Adrenal gland (tissue), 19 donors: ENCODE measurements at places on chromosomes 1 and 21.

- H3K27ac ChIP-seq = no peak overlapping the region
- H3K4me1 ChIP-seq = peaks cover 7% of the 10 kb centered on the region
- no peaks in the 10 kb centered on the region for H3K27me3 ChIP-seq
Measured at GRCh38 chr1:212415107-212415841, 588 bp upstream of the PACC1 start.

DNA sequence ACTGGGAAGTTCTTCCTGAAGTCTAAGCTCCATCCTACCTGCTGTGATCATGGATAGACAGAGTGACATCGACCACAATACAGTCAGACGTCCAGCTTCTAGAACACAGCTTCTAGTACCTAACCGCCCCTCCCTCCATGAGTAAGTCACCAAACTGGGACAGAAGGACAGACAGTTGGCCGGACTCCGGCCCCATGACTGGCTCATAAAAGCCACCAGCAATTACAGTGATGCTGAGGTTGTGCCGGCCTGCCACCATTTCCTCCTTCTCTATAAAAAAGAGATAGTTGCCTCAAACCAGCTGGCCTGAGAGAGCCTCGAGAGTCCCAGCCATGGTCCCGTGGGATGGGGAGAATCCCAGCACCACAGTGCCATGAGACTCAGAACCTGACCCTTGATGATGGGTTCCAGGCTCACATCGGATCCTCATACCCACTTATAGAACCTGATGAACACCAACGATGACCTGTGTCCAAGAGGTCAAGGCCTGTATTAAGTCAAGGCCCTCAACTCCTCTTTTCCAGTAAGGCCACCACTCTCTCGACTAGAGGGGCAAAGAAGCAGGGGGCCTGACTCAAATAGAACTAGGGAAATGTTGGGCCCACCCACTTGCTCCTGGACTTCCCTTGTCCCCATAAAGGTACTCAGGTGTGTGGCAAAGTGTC is 3.4 kb downstream of the MEF2D start:
- no peaks in the 10 kb centered on the region for H3K36me3 ChIP-seq
- peak; percentile 82 for DNase-seq
- H3K4me3 ChIP-seq = no peak overlapping the region
- H3K27ac ChIP-seq = peak overlapping the region; percentile 99
- no peaks in the 10 kb centered on the region for H3K27me3 ChIP-seq

GRCh38 chr21:35538386-35538785 is 489.3 kb upstream of the RUNX1 start:
- H3K27me3 ChIP-seq = no peaks in the 10 kb centered on the region
- no peak overlapping the region for H3K4me3 ChIP-seq
- H3K27ac ChIP-seq = no peak overlapping the region

DNA sequence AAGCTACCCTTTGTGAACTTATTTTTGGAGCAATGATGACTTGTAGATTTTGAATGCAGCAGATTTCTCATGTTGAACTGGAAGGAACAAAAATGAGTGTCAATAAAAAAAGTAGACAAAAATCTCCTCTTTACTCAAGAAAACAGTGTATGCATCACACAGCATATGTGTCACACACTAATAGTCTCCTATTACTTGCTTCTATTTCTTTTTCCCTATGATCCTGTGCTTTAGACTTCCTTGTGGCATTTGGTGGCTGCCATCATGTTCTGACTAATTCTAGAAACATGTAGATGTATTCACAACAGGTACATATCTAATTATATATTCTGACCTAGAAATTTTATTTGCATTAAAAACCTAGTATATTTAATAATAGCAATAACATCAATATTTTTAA is 14.3 kb downstream of the RC3H1 start:
- H3K27me3 ChIP-seq = no peaks in the 10 kb centered on the region
- H3K27ac ChIP-seq = no peak overlapping the region
- H3K4me3 ChIP-seq = no peak overlapping the region
- H3K36me3 ChIP-seq = no peaks in the 10 kb centered on the region
- DNase-seq = no peak
- peaks cover 14% of the 10 kb centered on the region for H3K4me1 ChIP-seq
